ENCODE measurements at places on chromosomes 6 and 20.

DNA sequence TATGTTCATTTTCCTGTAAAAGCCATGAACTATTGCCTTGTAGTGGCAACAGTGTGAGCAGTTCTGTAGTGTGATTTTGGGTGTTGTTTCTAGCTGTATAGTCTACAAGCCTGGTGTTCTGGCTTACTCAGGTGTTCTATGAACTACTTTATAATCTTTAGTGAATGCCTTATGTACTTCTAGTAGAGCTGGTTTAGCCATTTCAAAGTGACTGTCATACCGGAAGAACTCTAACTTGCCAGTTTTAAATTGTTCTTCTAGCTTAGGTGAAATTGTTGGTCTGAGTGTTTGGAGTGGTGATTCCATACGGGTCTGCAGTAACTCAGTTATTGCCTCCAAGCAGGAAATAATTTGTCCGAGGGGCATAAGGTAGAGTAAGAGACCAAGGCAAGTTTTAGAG lies 150.2 kb upstream of the ZNF184 start:
- no peak for DNase-seq

DNA sequence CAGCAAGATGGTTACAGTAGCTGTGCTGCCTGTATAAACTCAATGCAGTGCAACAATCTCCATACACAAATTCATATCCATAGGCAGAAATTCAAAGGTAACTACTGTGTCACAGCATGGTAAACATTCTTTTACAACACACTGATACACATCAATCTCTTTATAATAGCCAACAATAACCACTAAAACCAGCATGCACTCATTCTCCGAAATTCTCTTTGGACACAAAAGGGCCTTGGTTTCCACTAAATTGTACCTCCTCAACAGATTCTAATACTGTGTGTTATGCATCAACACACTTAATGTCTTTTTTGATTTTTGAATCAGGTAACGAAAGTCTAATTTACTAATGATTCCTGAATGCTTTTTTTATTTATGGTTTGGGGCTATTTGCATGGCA lies 1323.7 kb downstream of the GRIK2 start:
- no peak for DNase-seq

DNA sequence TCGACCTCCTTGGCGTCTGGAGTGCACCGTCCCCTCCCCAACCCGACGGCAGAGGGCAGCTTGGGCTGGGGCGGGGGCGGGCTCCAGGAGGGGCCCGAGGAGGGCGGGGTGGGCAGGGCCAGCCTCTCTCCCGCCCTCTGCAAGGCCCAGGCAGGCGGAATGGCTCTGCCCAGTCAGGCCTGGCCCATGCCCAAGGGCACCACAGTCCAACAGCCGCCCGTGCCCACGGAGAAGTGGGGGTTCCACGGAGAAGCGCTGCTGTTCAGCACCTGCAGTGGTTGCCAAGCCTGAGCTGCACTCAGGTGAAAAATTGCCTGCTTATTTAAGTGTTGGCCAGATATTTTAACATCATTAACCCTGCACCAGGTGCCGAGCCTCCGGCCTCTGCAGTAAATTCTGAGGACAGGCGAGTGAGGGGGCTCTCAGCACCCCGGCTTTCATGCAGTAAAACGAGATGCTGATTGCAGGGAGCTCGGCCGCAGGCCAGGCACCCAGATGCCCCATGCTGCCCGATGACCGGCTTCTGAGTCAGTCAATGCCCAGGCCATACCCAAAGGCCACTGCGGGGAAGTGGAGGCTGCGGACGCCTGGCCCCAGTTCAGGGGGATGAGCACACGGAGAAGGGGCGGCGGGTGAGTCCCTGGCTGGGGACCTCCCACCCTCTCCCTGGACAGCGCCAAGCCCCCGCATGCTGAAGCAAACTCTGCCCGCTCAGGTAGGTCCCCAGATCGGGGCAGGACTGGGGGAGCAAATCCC lies at the start of gene SRMS:
Gene SRMS (minus strand): TSS at position 25 of the 756 bp plus-strand sequence. CDS start 286 bp downstream, outside the sequence.
- DNase-seq, result no peak

- no peak for DNase-seq
Measured at GRCh38 chr20:1927217-1927616, 32.0 kb downstream of the SIRPA start.

GRCh38 chr6:10347561-10348327 lies 67.1 kb downstream of the TFAP2A start:
- DNase-seq, result no peak

GRCh38 chr6:34020807-34021553 lies 124.9 kb downstream of the GRM4 start:
- no peak for DNase-seq

DNA sequence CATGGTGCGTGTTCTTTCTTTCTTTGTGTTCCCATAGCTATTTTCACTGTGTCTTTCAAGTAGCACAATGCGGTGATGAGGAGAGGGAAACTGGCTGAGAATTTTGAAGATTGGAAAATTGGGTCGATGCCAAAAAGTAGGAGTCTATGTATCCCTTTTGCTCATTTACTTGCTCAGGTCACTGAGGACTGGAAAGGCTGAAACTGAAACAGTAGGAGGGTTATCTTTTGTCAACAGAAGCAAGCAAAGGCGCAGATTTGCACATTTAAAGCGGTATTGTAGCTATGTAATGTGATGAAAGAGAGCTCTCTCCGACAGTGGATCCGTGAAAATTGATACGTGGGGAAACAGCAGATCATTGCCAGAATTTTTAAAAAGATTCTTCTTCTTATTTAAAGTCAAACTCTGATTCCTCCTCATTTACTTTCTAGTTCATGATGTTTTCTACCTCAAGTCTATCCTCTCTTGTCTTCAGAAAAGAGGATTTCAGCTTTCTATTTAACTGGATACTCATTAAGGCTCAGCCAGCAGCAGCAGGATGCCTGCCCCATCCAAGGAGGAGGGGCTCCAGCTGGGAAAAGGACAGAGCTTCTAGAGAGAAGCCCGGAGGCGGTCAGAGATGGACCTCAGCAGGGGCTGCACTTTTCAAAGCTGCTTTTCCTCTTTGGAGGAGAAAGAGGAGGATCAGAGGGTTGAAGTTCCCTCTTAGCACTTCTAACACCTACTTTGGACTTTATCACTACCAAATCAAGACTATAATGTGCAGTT lies 15.9 kb upstream of the FYN start:
- DNase-seq, result no peak

DNA sequence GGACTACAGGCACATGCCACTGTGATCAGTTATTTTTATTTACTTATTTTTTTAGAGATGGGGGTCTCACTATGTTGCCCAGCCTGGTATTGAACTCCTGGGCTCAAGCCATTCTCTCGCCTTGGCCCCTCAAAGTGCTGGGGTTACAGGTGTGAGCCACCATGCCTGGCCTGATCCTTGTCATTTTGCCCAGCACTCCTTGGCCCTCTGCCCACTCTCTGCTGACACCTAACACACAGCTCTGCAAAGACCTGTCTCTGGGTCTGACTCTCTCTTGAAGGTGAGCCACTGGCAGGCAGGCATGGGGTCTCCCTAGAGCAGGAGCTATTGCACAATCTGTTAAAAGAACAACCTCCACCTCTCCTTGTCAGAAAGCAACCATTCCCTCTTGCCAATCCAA lies 155.6 kb downstream of the ZFP64 start:
- DNase-seq, result no peak

DNA sequence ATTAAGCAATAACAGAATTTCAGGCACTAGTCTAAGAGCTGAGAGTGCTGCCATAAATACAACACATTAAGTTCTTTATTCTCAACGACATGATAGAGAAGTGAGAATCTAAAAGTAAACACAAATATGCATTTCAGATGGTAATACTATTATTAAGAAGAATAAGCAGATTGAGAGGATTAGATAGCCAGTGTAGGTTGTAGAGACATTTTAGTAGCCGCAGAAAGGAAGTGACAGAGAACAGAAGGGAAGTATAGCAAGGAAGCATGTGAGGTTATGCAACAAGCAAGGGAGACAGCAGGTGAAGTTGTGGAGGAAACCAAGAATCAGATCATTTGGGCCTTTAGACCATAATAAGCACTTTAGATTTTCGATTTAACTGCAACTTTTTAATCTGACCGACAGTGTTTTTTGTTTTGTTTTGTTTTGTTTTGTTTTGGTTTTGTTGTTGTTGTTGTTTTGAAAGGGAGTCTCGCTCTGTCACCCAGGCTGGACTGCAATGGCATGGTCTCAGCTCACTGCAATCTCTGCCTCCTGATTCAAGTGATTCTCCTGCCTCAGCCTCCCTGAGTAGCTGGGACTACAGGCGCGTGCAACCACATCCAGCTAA lies 737.0 kb upstream of the ADGRB3 start:
- no peak for DNase-seq

DNA sequence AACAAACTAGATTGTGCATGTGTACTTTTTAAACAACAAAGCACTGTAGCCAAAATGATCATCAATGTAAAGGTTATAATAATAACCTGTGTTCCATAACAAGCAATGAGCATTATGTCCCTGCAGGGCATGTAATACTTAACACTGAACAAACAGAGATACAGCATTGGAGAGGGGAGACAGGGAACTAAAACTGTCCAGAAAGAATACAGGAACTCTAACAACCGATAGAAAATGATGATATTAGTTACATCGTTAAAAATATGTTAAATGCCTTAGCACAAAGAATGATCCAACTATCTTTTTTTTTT lies 80.5 kb downstream of the COL9A1 start:
- DNase-seq, result no peak

- peak; percentile 92 for DNase-seq
Measured at GRCh38 chr6:13873288-13874190, 51.2 kb upstream of the RNF182 start.

GRCh38 chr6:31356216-31356945 lies 598 bp downstream of the HLA-B start:
- peak; percentile 61 for DNase-seq

DNA sequence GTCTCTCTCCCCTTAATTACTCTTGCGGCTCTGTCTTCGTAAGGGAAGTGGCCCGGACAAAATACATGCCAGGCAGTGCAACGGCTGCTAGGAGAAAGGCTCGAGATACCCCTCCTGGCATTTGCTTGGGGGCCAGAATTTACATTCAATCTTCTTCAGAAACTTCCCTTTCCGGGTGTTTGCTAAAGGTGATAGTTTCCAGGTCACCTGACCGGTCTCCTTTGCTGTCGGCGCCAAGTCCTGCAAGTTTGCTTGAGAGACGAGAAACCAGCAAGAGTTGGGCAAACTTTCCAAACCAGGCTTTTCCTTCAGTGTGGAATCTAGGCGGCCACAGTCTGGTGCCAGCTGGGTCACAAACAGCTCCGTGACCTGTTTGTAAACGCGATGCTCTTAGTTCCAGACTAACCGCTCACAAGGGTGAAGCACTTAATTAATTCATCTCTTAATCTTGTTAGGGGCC lies 563 bp upstream of the SRSF3 start:
- DNase-seq, result peak; percentile 63

- no peak for DNase-seq
Measured at GRCh38 chr20:60341062-60341461, 382.8 kb downstream of the CDH26 start.

DNA sequence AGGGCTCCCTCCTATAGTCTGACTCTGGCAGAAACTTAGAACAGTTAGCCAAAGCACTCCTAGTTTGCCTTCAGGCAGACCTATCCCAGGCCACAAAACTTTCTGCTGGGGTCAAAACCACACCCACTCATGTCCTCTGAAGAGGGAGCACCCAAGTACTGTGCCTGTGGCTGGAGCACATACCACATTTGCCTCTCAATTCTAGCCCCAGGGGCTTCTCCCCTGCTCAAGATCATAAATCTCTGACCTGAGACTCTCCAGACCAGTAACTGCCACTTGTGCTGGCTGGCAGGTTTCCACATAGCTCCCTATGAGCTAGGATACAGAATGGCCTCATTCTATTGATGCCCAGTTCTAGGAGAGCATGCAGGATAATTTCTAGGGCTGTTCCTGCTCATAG lies 781.0 kb downstream of the EYS start:
- DNase-seq, result no peak

- no peak for DNase-seq
Measured at GRCh38 chr6:135606392-135606791, 108.9 kb upstream of the AHI1 start.

GRCh38 chr20:5535125-5535756 lies 215.0 kb upstream of the SHLD1 start:
- no peak for DNase-seq

DNA sequence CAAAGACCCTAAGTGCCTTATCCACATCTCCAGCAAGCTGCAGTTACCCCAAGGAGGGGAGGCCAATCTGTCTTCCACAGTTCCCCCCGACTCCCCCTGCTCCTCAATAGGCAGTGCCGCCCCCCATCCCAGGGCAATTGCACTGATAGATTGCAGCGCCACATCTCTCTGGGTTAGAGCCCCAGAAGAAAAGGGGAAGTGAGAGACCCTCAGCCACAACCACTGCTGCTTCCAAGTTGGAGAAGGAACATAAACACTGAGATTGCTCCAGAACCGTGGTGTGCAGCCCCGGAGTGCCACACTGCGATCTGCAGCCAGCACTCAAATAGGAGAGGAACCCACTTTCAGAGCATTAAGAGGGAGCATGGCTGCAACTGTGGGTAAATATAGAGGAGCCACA lies 101.5 kb downstream of the RWDD2A start:
- no peak for DNase-seq

DNA sequence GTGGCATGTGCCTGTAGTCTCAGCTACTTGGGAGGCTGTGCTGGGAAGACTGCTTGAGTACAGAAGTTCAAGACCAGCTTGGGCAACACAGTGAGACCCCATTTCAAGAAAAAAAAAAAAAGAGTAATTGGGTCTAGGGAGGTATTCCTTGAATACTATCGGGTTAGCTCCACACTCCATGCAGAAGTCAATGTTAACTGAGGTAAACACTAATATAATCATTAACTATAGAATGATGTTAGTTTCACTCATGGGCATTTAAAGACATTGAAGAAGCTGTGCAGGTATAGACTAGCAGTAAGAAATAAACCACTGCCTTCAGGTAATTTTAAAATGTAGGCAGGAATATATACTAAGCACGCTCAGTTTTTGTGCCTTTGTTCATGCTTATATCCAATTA lies 32.6 kb downstream of the MDN1 start:
- no peak for DNase-seq

- no peak for DNase-seq
Measured at GRCh38 chr6:4925580-4925979, 78.3 kb downstream of the RPP40 start.

GRCh38 chr6:7786214-7786661 lies 60.3 kb downstream of the BMP6 start:
- DNase-seq, result no peak

DNA sequence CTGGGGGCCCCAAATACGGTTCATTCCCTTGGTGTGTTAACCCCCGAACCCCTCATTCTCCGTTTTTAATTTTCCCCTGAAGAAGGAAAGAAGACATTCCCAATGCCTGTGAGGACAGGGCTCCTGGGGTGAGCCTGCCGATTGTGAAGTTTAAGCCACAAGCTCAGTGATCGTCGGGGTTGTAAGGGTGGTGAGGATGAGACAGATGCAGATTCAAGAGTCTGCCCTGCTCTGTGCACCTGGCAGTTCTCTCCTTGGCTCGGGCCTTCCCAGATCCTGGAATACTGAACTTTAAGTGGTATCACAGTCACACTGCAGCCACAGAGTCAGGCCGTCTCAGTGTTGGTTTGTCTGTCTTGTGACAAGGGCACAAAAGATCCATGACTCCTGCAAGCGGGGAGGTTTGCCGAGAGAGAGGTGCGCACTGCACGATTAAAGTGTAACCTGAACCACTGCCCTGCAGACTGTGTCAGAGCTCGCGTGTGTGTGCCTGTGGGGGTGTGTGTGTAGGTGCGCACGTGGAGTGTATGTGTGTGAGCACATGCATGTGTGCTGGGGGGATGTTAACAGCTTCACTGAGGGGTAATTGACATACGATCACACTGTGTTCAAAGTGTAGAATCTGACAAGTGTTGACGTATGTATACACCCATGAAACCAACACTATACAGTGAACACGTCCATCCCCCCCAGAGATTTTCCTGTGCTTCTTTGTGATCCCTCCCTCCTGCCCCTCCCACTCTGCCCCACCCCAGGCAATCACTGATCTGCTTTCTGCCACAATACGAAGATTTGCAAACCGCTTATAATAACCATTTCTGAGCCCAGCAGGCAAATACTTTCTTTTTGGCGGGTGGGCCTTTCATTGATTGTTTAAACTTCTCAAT lies 38.9 kb downstream of the RPP40 start:
- DNase-seq, result no peak

Data from GM13976 (cell line).